Smooth muscle cell of trachea (primary cell): ENCODE measurements at places on chromosomes 1 and 21. TPM values are rescaled to one million over a fixed set of nuclear protein-coding genes. Genes with fewer than 3 reads are reported as not detected.

Gene SLC9C2
- not detected in 2 replicates for total RNA-seq

Gene ITGB2
- total RNA-seq = not detected in 2 replicates

Gene UFC1
- 85.7 and 91.3 TPM in 2 replicates for total RNA-seq

Gene HPCAL4
- total RNA-seq = not detected in 2 replicates

Gene SLC2A5
- total RNA-seq = 2.0 and 13.2 TPM in 2 replicates

Gene UBASH3A
- not detected in 2 replicates for total RNA-seq

Gene TEX38
- total RNA-seq = 0.29 TPM in 1 of 2 replicates, not detected in the other

Gene CELA2B
- total RNA-seq = not detected in 2 replicates
